ENCODE measurements at places on chromosomes 5 and 9. TPM values are rescaled to one million over a fixed set of nuclear protein-coding genes. Genes with fewer than 3 reads are reported as not detected.

GRCh38 chr9:38074441-38074961 is 5.5 kb upstream of the SHB start:
- no peak for DNase-seq

DNA sequence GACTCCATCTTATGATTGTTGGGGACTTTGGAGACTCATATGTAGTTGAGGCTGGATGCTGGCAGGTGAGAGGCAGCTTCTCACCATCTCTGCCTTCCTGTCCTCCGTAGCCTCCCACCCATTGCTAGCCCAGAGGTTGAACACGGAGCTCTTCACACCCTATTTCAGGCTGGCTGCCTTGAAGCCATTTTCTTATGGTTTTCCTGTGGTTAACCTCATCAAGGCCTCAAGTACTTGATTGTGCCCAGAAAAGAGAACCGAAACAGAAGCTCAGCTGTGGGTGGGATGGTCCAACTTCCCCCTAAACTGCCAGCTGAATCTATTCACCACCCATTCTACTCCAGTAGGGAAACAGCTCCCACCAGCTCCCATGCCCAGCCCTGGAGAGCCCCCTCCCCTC is 102.9 kb downstream of the LIFR start:
- DNase-seq: no peak

DNA sequence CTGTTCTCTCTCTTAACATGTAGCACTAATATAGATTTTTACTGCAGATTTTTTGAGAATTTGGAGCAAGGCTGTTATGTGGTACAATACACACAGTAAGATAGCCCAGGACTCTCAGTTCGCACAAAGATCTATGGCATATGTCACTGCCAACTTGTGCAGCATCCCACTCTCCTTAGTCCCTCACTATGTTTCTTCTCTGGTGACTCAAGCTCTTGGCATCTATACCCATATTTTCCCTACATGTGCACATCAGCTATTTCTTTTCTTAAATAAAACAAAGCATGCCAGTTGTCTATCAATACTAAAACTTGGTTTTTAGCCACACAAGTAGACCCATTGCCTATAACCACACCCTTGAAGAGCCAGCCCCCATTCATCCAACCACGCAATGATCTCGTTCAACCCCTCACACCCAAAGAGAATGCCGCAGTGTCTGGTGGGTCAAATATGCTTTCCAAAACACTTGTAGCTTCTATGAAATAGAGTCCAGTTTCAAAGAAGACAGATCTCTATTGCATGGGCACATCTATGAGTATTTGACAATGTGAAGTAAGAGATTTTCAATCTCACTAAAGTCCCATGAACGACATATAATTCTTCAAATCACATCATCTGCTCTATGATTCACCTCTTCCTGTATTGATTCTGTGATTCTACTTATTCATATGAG is 18.2 kb upstream of the IL7R start:
- DNase-seq: no peak

DNA sequence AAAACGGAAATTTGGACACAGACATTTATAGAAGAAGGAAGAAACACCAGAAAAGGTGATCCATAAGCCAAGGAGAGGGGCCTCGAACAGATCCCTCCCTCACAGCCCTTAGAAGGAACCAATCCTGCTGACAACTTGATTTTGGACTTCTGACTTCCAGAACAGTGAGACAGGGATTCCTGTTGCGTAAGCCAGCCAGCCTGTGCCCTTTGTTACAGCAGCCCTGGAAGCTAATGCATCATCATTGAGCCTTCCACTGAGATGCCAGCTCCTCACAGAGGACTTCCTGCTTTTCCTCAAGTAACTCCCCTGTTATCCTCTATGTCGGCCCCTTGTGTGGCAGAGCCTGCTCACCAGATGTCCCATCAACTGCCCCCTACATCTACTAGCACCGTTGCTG is 94.1 kb downstream of the JMY start:
- no peak for DNase-seq

- no peak for DNase-seq
Measured at GRCh38 chr5:180599590-180599914, 8.3 kb upstream of the SCGB3A1 start.

- no peak for DNase-seq
Measured at GRCh38 chr5:101047181-101047580, 144.1 kb upstream of the ST8SIA4 start.

GRCh38 chr9:135409286-135410200 is 70.0 kb upstream of the PPP1R26 start:
- no peak for DNase-seq

DNA sequence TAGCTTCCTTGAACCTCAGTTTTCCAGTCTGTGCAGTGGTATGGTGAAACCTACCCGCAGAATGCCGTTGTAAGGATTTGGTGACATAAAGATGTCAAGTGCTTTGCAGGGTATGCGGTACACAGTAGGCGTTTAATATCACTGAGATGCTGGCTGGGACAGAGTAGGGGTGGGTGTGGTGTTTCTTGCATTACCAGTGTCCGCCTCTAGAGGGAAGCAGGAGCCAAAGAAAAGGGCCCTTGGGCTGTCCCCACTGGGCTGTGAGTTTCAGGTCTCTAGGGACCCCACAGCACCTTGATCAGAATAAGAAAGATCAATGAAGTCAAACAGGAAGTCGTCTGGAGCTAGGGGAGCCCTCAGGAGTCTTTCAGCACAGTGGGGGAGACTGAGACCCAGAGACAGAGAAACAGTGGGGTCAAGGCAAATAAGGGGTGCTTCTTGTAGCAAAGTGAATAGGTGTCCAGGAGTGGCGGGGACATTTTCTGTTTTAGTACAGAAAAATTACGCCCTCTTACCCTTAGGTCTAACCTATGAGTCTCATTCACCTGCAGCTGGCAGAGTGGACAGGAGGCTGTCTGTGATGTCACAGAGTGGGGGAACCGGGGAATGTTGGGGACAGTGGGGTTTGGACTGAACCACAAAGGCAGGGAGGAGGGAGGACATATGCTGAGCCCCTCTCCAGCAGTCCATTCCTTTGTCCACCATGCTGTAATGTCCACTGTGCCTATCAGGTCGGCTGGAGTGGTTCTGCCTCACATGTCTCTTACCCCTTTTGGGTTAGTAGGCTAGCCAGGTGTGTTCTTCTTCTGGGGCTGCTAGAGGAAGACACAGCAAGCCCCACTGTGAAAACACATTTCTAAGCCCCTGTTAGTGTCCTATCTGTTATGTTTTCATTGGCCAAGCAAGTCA is 4.7 kb upstream of the TEX53 start:
- peak; percentile 70 for DNase-seq

DNA sequence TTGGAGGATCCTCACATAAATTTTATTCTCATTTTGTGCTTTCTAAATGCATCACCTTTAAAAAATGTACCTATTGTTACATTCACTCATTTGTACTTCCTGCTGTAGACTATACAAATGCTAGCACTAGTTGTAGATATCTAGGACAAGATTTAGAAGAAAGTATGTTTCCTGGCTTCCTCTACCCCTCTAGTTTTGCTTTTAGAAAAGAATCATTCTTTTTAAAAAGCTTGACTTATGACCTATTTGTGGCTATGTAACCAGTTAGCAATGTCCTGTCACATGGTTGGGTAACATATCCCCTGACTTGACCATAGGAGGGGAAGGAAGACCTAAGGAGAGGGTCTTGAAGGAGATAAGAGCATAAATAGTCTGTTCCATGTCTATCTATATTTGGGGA is 13.3 kb downstream of the CAMK4 start:
- DNase-seq: no peak

- DNase-seq: no peak
Measured at GRCh38 chr5:149979896-149980295, 19.3 kb downstream of the SLC26A2 start.

DNA sequence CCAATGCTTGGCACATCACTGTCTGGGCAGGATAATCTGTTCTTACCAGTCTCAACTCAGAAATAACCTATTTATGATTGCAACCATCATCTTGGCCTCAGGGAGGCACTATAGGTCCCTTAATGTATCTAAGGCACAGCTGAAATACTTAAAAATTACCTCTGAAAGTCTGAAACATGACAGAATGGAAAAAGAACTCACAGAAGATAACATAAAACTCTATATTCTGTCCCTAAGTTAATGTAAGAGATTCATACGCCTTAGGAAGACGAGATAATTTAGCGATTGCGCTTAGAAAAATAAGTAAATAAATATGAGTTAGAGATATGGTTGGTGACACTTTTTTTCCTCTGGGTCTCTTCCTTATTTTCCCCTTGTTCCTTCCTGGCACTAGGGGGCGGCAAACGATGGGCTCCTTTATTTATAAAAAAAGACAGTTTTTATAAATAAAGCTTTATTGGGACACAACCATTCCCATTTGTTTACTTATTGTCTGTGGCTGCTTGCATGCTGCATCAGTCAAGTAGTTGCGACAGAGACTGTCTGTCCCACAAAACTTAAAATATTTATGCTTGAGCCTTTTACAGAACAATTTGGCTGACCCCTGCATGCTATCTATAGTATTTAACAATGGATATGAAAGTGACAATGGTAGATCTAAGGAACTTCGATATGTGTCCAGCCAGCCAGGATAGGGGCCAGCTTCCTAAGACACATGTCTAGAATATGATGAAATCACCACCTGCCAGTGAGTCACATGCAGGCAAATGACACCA is 79.6 kb downstream of the PDE4D start:
- DNase-seq: peak; percentile 68

DNA sequence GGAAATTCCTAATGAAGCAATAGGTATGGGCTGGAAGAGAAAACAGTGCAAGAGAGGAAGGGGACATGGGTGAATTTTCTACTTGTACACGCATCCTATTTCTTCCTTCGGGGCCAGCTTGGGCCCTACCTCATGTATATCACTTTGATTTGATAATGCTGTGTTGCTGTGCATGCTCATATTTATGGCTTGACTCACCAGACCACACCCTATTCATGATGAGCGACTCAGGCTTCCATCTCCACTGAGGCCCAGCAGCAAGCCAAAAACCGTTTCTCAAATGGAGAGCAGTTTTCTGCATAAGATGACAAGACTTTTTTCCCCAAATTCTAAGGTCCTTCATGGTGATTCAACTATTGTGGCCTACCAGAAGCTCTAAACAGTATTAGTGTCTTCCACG is 2039.1 kb upstream of the CDH9 start:
- no peak for DNase-seq

DNA sequence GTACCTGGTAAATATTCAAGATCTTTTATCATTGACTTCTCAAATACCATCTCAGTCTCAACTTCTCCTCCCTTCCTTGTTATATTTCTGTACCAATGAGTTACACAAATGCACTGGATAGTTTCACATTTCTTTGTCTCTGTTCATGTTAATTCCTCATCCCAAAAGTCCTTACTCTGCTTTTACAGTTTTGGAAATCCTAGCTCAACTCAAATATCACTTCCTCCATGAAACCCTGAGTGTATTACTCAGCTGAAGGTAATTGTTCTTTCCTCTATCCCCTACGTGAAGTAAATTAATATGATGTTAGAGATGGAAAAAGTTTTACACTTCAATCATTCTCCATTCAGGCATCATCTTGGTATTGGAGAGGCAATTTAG is 241.5 kb downstream of the TLE4 start:
- no peak for DNase-seq

DNA sequence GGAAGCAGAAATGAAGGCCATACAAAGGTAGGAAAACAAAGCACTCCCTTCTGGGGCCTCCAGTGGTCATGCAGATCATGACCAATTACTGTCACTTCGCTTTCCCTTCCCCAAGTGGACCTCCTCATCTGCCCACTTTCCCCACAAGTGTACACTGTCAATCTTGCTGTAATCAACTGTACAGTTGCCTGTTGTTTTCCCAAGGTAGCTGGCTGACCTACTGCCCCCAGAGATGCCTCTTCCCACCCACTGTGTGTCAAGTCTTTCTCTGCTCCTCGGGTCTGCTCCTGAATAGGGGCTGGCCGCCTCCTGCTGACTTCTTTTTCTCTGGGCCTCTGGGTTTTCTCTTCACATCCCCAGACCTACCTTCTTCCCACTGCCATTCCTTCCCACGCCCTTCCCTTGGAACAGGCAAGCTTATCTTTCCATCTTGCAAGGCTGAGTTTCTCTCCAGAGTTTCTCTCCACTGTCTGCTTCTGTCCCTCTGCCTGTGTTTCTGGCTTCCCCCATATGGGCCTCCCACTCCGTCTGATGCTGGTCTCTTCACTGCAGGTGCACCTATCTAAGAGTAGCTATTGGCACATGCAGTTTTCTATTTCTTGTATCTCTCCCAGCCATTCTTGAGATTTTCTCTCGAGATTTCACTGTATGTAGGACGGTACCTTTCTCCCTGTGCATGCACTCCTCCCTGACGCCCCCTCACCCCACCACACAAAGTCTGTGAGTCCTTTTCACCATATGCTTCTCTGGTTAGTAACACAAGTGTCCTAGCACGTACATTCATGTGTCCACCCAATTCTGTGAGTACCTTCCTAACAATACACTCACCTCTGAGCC is 2.4 kb downstream of the ELL2 start:
- peak; percentile 7 for DNase-seq

GRCh38 chr5:176817841-176818377 is 7.5 kb downstream of the UNC5A start:
- peak; percentile 95 for DNase-seq

DNA sequence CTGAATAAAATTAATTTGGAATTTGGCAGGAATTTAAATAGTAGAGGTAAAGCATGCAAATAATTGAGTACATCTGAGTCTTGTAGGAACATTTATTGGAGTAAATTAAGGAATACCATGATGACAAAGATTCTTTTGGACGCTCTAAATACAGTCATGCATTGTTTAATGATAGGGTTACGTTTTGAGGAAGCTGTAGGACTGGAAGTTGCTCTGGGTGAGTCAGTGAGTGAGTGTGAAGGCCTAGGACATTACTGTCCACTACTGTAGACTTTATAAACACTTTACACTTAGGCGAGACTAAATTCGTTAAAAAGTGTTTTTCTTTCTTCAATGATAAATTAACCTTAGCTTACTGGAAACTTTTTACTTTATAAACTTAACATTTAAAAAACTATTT is 113.0 kb downstream of the FAM170A start:
- DNase-seq: no peak

- DNase-seq: no peak
Measured at GRCh38 chr5:169627551-169627950, 9.5 kb upstream of the DOCK2 start.

DNA sequence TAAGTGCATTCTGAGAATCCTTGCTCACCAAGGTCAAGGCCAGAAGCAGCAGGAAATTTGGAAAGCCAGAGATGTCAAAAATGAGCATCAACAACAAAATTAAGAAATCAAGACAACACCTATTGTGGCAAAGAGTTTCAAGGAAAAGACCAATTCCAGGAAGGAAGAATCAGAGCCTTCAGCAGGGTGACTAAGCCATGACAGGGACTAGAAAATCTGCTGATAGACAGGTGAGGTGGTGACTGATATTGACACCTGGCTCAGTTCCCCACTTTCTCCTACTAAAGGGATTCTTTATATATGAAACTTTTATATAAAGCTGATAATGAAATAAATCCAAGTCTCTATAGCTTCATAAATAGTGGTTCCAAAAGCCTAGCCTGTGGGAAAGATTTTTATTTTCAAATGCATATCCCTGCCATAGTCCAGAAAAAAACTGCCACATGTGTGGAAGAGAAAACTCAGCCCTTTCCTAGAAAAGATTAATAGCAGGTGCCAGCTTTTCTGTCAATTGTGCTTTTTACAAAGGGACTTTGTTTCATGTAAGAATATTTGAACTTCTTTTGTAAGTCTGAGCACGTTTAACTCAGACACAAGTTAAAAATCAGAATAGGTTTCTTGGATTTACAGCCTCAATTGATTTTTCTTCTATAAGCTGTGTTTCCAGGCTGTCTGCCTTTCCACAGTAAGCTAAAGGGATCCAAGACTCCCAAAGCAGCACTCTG is 81.1 kb upstream of the GRAMD2B start:
- no peak for DNase-seq

The TMC1 gene
- total RNA-seq: not detected

The PLAA gene
- 80.1 TPM for total RNA-seq

The SLC30A5 gene
- total RNA-seq: 32.4 TPM

The C5orf63 gene
- total RNA-seq: 1.5 TPM

The TMEM171 gene
- total RNA-seq: not detected

The ALDH1A1 gene
- total RNA-seq: not detected

The DAB2IP gene
- total RNA-seq: 24.3 TPM

The JAK2 gene
- total RNA-seq: 3.2 TPM
